ENCODE measurements at places on chromosomes 2 and 18.

GRCh38 chr2:34705551-34706247, 1106.6 kb upstream of the FAM98A start:
- no peak for DNase-seq

- DNase-seq, result no peak
Measured at GRCh38 chr2:231187736-231188505, 10.5 kb upstream of the ARMC9 start.

DNA sequence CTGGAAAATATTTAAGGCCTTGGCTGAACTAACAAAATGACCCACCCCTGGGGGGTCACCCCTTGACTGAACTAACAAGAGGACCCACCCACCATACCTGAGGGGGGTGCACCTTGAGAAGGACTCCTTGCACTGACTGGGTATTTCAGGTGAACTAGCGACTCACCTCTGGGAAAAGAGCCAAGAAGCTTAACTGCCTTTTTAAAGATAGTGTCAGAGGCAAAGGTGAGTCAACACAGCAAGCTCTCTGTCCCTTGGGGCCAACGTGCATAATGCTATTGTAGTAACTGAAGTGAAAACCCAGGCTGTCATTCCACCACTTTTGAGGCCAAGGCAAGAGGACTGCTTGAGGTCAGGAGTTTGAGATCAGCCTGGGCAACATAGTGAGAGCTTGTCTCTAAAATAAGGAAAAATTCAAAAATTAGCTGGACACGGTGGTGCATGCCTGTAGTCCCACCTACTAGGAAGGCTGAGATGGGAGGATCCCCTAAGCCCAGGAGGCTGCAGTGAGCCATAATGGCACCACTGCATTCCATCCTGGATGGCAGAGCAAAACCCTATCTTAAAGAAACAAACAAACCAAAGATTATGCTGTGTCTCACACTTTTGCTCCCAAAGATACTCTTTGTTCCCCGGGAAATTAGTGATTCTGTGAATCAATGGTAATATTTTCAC, 36.4 kb upstream of the ZCCHC2 start:
- DNase-seq, result peak; percentile 13

DNA sequence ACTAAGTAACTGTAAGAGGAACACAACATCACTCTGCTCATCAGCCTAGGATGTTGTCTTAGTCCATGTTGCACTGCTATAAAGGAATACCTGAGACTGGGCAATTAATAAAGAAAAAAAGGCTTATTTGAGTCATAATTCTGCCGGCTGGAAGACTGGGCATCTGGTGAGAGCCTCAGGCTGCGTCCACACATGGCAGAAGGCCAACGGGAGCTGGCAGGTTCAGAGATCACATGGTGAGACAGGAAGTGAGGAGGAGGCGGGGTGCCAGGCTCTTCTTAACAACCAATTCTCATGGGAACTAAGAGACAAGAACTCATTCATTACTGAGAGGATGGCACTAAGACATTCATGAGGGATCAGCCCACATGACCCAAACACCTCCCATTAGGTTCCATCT, 46.8 kb downstream of the EPG5 start:
- peak; percentile 73 for DNase-seq

All from retinal pigment epithelial cell (primary cell).